ENCODE measurements at places on chromosomes 7 and 10.

GRCh38 chr7:1526271-1526754 is 4.2 kb upstream of the MAFK start:
- no peak for DNase-seq

- no peak for DNase-seq
Observed at GRCh38 chr10:102538811-102539210, 35.0 kb downstream of the SUFU start.

GRCh38 chr10:81843042-81843441 is 32.0 kb upstream of the NRG3 start:
- DNase-seq: no peak

DNA sequence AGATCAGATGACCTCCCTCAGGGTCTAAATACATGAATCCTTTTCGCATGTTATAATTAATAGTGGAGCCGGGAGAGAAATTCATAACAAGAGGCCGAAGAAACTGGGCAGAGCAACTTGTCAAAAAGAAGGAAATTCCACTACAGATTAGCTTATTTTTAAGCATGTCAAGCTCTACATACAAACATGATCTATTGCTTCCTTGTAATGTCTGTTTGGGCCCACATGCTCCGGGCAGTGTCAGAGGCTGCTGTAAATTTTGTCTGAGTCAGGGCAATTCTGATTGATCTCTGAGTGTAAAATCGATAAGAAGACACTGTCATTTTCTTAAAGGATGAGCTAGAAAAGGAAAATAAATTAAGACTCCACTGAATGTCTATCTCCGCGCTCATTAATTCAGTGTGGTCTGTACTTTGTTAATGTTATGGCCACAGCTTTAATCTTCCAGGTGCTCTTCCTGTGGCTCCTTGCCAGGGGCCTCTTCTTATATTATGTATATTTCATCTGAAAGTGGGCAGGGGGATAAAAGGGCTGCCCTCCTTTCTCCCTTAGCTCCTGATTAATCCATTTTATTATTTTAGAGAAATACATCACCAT is 194.1 kb upstream of the SP8 start:
- no peak for DNase-seq

All from NCI-H2029 (cell line).